ENCODE measurements at places on chromosomes 1 and 21.

- DNase-seq, result no peak
Measured at GRCh38 chr1:95409901-95410300, 175.9 kb downstream of the RWDD3 start.

GRCh38 chr1:185228979-185229378 lies 72.0 kb downstream of the SWT1 start:
- no peak for DNase-seq

DNA sequence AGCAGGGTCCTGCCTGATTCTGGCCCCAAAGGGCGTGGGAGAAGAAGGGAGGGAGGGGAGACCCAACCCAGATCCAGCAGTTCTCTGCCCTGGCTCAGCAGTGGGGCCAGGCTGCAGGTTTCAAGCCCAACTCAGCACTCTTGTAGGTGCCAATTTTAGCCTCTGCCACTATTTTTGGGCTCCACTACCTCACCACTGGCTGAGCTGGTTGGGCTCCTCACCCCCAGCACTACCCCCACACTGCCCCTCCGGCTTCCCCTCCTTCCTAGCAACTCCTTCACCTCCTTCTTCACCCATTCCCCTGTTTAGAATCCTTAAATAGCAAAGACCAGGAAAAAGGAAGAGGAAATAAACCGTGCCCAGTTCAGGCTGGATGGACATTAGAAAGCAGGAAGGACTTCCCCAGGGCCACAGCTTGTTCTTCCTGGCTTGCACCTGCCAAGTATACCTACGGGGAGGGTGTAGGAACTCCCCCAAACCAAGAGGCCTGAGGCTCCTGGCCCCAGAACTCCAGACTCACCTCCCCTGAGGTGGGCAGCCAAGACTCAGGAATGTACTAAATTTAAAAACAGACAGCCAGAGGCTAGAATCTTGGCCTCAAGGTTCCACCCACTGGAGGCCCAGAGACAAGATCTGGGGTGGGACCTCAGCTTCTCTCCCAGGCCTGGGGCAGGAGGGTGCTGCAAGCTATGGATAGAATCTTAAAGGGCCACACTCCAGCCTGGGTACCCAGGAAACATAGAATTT lies 1.4 kb upstream of the ARHGEF2 start:
- DNase-seq, result no peak

DNA sequence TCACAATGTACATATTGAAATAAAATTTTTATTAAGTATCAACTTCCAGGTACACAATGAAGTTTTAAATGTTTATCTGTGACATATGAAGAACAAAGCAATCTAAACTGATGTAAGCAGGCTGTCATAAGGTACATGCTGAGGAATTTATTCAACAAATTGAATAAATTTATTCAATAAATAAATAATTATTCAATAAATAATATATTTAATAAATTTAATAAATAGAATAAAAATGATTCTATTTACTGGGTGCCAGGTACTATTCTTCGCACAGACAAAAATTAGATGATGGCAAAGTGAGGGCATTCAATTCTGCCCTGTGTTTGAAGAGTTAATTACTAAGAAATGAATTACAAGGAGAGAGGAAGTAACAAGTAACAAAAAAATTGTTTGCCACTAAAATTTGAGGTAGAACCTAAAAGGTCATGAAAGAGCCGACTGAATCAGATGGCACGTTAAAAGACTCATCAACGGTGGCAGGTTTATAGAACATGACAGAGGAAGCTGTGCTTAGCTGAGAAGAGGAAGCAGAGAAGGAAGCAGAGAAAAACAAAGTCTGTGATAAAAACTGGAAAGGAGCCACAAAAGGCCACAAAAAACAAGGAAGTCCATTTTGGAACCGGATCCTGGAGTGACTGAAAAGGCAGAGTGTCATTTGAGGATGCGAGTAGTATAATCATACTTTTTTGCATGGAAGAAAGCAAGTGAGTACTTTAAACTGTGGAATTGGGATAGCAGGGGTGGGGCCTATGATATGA lies 2.2 kb upstream of the USP24 start:
- no peak for DNase-seq

DNA sequence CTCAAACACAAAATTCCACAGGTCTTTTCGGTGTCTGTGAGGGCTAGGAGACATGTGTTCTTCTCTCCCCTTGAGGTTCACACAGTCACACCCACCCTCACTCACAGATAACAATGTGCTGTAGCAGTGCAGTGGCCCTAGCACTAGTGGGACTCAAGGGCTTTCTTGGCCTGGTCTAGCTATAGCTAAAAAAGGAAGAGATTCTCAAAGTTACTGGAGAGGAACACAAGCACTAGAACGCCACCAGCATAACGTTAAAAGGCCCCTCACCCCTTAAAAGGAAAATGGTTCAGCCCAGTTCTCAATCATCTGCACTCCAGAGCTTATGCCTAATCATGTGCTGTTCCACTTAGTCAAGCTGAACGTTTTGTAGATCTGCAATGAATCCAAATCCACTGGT lies 39.5 kb downstream of the RGS8 start:
- no peak for DNase-seq

GRCh38 chr1:7218210-7218832 lies 433.1 kb downstream of the CAMTA1 start:
- DNase-seq, result peak; percentile 86

DNA sequence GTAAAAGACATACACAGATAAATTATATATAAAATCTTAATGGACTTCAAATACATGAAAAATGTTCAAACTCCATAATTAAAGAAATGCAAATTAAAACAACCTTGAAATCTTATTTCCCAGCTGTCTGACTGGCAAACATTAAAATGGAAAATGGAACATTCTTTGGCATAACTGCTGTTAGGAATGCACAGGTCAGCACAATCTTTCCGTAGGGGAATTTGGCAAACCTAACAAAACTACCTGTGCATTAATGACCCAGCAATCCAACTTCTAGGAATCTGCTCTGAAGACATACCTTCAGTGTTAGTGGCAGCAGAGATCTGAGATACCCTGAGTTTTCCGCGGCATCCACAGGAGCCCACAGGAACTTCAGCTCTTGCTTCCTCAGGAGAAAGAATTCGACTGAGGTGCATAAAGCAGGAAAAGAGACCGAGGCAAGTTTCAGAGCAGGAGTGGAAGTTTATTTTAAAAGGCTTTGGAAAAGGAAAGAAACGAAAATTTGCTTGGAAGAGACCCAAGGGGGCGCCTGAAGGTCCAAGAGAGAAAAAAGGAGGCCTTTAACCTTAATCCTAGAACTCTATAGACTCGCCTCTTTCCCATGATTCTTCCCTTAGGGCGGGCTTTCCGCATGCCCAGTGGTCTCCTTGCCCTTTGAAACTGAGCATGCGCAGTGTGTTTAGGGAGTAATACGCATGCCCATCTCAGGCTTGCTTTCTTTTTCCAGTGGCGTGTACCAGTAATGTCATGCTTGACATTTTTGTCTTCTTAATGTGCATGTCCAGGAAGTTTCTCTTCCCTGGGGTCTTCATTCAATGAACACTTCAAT lies 24.8 kb downstream of the LYPD8 start:
- no peak for DNase-seq

DNA sequence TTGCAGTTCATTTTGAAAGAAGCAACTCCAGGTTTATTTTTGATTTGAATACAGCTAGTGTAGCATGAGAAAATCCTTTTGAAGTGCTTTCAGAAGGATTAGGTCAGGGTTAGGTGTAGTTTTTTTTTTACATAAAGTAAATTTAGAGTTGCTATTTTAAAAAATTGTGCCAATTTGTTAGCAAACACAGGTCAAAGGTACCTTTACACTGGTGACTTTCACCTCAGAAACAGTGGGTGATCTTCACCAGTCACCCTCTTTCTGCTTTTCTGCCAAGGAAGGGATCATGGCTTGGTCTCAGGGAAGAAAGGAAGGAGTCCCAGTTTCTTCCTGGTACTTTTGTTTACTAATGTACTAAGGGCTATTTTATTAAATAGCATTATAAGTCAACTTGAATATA lies 111.5 kb downstream of the SDCCAG8 start:
- no peak for DNase-seq

- DNase-seq, result no peak
Measured at GRCh38 chr1:109095631-109096030, 5.1 kb downstream of the TMEM167B start.

GRCh38 chr1:41840592-41841246 lies 78.0 kb downstream of the HIVEP3 start:
- DNase-seq, result no peak

DNA sequence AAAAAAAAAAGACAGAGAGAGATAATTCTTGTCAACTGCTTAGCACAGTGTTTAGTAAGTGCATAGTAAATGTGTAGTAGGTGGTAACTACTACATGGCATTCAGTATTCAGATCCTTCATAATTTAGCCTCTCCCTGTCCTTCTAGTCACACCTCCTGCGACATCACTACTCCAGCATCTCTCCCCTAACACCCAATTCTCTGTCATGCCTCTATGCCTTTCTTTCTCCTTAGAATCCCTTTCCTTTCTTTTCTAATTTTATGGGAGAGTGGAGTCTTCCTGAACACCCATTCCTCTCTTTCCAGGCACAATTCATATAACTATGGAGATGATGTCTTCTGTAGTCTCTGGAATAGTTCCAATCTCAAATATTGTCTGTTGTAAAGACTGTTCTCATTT lies 3.9 kb upstream of the VPS72 start:
- DNase-seq, result no peak

DNA sequence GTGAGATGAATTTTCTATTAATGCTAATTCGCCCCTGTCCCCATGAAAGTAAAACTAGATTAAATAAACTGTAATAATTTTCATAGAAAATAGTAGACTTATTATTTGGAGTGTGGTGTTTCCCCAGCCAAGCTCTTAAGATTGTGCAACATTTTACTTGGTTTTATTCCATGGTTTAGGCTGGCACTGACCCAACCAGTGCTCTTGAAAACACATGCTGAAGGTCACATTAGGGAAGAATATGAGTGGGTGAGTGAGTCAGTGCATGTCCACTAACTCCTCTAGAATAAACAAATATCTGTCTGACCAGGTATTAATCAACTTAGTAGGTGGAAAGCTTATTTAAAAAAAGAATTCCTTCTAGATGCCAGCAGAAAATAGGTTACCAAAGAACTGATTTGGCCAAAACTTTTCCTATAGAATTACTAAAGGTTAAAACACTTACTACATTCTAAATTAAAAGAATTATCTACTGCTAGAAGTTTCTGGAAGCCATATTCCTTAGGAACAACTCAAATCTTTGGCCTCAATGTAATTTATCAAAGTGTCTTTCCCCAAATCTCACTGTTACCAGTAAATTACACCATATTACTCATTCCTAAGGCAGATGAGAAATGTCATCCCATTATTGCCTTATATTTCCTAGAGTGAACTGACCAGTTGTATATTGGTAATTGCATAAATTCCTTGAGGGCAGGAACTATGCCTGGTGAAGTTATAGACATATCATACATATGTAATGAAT lies 89.7 kb upstream of the RGS1 start:
- no peak for DNase-seq

DNA sequence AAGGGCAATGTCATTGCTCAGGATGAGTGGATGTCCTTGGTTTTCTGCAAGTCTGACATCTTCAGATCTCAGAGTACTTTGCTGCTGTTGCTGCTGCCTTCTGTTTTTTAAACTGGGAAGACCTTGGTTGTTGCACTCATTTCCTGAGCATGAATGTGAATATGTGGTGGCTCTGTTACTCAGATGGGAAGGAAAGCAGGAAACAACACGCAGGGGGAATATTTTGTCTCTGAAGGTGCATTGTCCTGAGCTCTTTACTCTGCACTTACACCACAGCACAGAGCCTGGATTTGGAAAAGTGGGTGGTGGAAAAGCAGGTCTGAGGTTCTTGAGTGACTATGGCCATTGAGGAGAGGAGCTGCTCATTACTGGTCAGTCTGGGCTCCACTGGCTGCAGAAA lies 36.3 kb downstream of the PTGFRN start:
- DNase-seq, result no peak

DNA sequence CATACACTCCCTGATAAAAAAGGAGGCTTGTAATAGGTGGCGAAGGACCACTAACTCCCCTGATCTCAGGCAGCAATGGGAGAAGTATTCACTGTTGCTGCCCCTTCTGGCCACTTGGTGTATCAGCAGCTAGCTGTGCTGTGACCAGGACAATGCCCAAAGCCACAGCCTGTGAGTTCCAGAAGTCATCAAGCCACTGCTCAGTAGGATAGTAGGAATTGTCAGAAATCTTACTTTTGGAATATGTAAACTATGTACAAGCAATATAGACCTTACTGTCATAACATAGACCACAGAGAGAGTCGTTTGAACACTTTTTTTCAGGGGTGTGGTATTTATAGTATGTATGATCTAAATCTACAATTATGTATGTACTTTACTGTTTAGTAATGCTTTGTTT lies 248.3 kb upstream of the CAMK1G start:
- peak; percentile 85 for DNase-seq

DNA sequence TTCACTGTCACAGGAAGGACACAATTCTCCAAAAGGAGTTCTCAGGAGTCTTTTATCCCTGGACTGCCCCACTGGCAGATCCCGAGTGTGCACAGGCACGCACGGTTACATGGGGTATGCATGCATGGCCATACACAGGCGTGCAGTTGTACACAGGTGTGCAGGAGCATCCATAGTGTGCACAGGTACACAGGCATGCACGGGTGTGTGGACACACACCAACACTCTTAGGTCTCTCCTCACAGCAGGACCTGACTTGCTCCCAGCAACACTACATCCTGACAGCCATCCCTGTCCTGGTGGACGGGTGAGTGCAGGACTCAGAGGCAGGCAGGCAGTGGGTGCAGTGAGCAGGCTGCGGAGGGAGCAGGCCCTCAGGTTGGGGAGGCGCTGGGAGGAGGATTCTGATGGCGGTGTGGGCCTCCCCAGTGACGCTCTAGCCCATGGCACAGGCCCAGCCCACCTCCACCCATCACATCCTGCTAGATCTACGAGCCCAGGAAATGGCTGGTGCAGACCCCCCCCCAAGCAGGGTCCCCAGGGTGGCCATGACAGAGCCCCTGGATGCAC lies 28.4 kb downstream of the SLC19A1 start:
- DNase-seq, result no peak

DNA sequence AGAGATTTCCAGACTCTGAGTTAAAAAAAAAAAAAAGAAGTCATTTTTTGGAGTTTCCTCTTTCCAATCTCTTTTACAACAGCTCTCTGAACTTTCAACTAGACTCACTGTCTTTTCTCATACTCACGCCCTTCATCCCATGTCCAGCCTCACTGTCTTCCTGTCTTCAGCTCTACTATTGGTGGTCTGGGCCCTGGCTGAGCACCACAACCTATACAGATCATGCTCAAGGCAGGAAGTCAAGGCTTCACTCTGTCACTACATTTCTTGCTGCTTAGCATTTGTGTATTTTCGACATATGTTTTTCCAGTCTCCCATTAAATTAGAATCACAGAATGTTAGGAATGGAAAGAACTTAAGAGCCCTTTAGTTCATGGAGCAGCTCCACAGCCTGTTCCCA lies 106.4 kb upstream of the PPP2R5A start:
- no peak for DNase-seq

DNA sequence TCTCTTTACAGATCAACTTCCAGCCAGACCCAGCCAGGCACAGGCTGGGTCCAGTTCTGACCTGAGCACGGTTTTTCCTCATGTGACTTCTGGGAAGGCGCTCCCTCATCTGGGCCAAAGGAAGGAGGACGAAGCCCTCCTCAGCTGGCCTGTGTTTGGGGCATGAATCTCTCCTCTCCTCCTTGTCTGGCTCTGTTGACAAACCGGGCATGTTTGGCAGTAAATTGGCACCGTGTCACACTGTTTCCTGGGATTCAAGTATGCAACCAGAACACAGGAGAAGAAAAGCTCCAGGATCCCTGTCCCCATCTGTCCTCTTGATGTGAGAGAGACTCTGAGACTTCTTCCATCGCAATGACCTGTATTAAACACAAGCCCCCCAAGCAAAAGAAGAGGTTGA lies 18.3 kb downstream of the NECAP2 start:
- DNase-seq, result no peak

GRCh38 chr1:200090252-200091159 lies 63.0 kb downstream of the NR5A2 start:
- DNase-seq, result peak; percentile 33

All from NCI-H82 (cell line).